ENCODE measurements at places on chromosomes 6 and 20.
A peak's percentile ranks its signal among the peaks of the same experiment; 100 is the strongest.

DNA sequence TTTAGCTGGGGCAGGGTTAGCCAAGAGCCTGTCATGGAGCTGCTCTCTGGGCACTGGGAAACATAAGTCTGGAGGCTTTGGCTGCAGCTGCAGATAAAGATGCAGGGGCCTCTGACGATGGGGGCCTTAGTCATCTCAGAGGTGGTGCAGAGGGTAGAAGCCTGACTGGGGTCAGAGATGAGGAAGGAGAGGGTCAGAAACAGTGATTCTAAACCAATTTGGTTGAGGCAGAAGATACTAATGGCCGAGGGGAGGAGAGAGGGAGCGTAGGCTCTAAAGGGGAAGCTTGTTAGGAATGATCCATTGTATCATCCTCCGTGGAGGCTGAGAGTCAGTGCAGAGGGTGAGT lies 33.8 kb downstream of the PLEKHG1 start:
- peaks cover 7% of the 10 kb centered on the region for H3K27me3 ChIP-seq
- H3K27ac ChIP-seq, result no peak overlapping the region
- H3K4me3 ChIP-seq, result no peak overlapping the region
- DNase-seq, result no peak
- peaks cover 78% of the 10 kb centered on the region for H3K4me1 ChIP-seq

DNA sequence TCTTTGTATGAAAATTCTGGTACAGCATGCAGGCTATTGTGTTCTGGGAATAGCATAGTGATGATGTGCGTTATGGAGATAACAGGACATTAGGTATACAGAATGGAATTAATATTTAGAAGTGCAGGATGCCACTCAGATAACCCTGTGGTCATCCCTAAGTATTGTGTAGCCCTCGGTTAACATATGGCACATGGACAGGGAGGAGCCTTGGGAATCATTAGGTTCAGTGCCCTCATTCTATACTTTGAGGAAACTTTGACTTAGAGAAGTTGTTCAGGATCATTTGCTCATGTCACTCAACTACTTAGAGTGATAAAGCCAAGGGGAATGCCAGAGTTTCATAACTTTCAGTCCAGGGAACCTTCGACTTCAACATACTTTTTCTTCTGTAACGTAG lies 185.9 kb downstream of the UST start:
- no peak for DNase-seq
- peaks cover 12% of the 10 kb centered on the region for H3K36me3 ChIP-seq
- H3K27ac ChIP-seq, result no peak overlapping the region
- H3K27me3 ChIP-seq, result no peaks in the 10 kb centered on the region
- H3K4me1 ChIP-seq, result peaks cover 25% of the 10 kb centered on the region
- H3K4me3 ChIP-seq, result no peak overlapping the region

- DNase-seq, result no peak
- peaks cover 24% of the 10 kb centered on the region for H3K4me1 ChIP-seq
- H3K4me3 ChIP-seq, result peak overlapping the region; percentile 43
Observed at GRCh38 chr20:45893831-45894230, 2.7 kb downstream of the CTSA start.

DNA sequence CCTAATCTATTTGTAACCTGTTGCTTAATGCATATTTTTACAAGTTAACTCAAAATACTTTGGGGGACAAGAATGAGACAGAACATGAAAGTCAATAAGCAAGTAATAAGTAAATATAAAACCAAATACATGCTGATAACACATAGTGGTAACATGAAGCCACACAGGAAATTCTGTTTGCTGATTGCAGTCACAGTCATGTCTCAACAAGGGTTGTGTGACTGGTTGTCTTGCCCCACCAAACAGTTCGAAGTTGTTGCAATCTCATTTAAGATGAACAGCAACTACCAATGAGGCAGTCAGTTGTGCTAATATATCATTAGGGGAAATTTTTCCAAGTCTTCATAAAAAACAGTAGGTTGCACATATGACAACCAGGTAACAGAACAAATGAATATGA lies 14.5 kb downstream of the CD24 start:
- no peak overlapping the region for H3K4me3 ChIP-seq
- no peak overlapping the region for H3K27ac ChIP-seq

GRCh38 chr20:40049854-40050253 lies 639.2 kb downstream of the MAFB start:
- H3K4me3 ChIP-seq, result no peak overlapping the region
- no peak for DNase-seq
- H3K4me1 ChIP-seq, result peaks cover 8% of the 10 kb centered on the region
- H3K36me3 ChIP-seq, result no peaks in the 10 kb centered on the region
- no peaks in the 10 kb centered on the region for H3K27me3 ChIP-seq

DNA sequence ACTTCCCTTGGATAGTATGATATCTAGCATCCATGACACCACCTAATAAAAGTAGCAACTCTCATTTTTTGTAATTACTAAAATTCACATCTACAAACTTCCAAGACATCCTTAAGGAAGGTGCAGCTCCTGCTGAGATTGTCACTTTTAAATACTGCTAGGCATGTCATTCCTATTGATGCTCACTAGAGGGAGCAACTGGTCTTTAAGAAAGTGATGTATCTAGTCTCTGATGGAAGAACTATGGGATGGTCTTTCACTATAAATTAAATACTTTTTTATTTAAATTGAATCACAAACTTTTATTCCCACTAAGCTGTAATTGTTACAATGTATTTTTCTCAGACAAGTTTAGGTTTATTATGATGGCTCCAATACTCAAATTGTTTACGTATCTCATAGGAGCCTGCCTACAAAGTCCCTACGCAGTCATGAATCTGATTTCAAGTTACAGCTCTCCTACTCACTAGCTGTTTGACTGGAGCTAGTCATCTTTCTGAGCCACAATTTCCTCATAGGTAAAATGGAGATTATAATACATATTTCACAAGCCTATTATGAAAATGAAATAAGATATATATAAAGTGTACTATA lies 8.1 kb upstream of the TSPYL1 start:
- H3K4me3 ChIP-seq, result no peak overlapping the region
- peaks cover 6% of the 10 kb centered on the region for H3K36me3 ChIP-seq
- H3K27ac ChIP-seq, result no peak overlapping the region
- DNase-seq, result no peak
- H3K27me3 ChIP-seq, result no peaks in the 10 kb centered on the region

DNA sequence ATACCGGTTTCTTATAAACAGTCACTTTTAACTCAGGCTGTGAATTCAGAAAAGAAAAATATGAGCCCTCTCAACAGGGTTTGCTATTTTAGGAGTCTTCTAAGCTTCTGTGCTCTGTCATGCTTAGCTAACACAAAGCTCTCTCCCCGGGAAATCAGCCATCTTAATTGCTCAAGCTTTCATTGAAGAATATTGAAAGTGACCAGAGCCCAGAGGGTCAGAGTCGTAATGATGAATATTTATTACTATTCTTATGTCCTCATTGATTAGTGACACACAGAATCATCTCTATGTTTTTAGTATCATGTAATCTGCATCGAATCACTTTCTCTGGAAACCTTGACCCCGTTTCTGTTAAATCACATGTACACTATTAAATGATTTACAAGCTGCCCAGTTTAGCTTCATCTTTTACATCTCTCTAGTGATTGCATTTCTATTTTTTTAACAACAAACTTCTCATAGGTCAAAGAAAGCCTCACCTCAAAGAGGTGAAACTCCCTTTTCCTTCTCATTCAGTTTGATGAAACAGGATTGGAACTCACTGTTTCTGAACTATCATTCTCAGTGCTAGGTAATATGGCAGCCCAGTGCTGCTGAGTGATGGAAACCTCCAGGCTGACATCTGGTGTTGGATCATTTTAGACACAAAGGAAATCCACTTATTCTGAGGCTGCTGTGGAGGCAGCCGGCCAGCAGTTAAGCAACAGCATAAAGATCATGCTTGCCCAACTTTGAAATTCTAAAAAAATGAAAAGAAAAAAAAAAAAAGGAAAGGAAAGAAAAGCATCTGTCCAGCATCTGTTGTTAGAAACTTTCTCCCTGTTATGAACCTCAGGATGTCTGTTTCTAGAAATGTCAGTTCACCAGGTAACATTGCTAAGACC lies 96.3 kb downstream of the RFPL4B start:
- H3K4me1 ChIP-seq, result peaks cover 14% of the 10 kb centered on the region
- no peaks in the 10 kb centered on the region for H3K27me3 ChIP-seq
- H3K4me3 ChIP-seq, result no peak overlapping the region

DNA sequence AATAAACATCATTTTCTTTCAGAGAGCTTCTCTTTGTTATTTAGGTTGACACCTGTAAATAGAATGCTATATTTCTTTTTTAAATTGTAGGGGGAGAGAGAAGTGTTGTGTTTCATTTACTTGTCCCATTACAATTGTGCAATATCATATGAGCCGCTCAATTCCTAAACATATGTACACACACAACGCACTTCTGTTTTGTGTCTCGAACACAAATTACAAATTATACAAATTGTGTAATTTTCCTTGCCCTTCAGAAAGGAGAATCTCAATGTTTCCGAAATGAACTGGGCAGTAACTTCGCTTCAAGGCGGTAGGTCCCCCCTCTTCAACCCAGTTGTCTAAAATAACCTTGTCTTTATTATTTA lies 2.6 kb upstream of the ABT1 start:
- H3K4me1 ChIP-seq, result no peaks in the 10 kb centered on the region
- H3K36me3 ChIP-seq, result peaks cover 12% of the 10 kb centered on the region
- H3K4me3 ChIP-seq, result no peak overlapping the region
- peaks cover 17% of the 10 kb centered on the region for H3K27me3 ChIP-seq

DNA sequence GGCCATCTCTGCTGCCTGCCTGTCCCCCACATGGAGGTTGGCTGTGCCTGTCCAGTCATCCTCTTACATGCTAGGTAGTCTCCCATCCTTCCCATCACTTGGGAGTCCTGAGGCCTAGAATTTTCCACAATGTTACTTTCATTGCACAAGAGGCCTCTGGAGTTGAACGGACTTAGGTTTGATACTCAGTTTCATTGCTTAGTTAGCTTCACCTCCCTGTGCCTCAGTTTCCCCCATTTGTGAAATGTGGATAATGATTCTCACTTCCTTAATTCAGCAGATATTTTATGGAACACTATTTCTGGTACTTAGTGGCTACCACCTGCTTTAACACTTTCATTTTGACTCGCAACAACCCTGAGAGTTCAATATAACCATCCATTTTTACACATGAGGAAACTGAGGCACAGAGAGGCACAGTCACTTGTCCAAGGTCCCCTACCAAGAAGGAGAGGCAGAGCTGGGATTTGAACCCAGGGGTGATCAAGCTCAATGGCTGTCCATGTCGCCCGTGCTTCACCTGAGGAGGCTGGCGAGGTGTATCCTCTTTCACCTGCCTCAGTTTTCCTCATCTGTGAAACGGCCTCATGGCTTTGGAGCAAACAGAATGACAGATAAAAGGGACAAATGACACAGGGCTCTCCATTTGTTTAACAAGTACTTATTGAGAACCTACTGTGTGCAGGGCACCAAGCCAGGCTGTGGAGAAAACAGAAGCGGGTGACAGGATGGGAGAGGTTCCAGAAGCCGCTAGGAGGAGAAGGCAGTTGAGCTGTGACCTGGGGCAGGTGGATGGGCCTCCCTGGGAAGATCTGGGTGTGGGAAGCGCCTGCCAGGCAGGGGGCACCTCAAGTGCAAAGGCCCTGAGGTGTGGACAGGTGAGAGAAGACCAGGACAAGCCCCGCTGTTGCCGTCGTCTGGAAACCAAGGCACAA lies 154.3 kb upstream of the PTPN1 start:
- peaks cover 19% of the 10 kb centered on the region for H3K27me3 ChIP-seq
- H3K27ac ChIP-seq, result no peak overlapping the region
- no peak for DNase-seq
- H3K4me3 ChIP-seq, result no peak overlapping the region
- no peaks in the 10 kb centered on the region for H3K36me3 ChIP-seq

Measured in nephron progenitor cell (in vitro differentiated cells).